Left renal pelvis (tissue), 4 donors: ENCODE measurements at places on chromosomes 7 and 10.

GRCh38 chr7:122552769-122553168, 146.1 kb downstream of the RNF133 start:
- DNase-seq = no peak

DNA sequence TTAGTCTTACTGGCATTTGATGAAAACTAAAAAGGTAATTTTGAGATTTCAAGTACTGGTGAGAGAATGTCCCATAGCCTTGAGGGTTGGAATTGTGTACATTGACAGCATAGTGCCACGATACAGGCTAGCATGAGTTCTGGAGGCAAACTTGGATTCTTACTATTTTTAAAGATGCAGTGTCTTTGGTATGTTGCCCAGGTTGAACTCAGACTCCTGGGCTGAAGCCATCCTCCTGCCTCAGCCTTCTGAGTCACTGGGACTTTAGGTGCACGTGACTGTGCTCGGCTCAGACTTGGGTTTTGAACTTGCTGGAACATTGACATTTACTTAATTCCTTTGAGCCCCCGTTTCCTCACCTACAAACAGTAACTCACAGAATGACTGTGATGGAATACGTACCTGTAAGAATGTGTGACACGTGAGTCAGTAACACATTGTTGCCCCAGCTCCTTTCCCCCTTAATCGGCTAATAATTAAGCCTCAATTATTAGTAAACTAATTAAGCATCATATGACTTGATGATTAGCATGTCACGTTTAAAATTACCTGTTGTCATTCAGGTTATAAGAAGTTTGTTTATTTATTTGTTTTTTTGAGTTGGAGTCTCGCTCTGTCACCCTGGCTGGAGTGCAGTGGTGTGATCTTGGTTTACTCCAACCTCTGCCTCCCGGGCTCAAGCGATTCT, 10.6 kb downstream of the DNAJB6 start:
- no peak for DNase-seq

GRCh38 chr7:3984456-3984855, 683.4 kb downstream of the SDK1 start:
- DNase-seq = no peak

DNA sequence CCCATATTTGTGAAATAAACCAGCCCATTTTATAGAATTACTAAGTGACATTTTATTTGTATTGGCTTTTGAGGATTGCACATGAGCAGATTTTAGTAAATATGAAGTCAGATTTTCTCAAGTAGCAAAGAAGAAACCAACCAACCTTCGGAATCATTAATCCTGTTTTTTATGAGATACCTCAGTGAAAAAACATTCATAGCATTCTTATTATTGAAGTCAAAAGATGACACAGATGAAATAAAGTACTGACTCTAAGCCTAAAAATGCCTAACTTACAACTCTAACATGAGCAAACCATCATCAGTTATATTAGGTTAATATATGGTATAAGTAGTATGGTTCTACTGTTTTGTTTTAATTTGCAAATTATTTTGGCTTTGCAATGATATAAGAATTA, 59.9 kb upstream of the AGBL3 start:
- DNase-seq = no peak

GRCh38 chr7:23662124-23662983, 17.6 kb upstream of the FAM221A start:
- no peak for DNase-seq

DNA sequence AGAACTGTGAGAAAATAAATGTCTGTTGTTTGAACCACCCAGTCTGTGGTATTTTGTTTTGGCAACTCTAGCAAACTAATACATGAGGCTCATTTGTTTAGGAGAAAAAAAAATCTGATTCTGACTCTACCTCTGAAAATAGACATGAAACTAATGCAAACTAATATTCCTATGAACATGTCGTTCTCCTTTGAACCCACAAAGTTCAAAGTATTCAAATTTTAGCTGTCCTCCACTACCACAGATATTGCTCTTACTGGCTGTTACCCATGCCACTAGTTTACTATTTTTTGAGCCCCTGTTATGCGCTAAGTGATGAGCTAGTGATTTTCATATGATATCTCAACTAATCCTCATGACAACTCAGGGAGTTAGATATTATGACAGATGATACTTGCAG, 58.8 kb upstream of the ZNF804B start:
- DNase-seq = no peak

GRCh38 chr7:11668727-11669126, 163.3 kb downstream of the THSD7A start:
- no peak for DNase-seq

DNA sequence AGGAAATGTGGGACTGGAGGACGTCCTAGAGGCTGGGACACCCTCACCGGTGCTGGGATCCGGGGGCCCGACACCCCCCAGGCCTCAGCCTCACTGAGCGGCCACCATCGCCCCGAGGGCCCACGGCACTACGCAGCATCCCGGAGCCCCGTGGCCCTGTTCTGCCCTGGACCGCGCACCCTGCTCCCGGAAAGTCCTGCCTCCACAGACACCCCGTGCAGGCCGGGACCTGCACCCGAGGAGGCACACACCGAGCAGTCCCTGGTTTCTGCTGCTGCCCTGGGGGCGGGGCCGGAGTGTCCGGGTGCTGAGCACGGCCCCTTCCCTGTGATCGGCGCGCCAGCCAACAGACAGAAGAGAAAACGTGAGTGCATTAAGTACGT, 18.1 kb upstream of the KNDC1 start:
- DNase-seq = no peak

DNA sequence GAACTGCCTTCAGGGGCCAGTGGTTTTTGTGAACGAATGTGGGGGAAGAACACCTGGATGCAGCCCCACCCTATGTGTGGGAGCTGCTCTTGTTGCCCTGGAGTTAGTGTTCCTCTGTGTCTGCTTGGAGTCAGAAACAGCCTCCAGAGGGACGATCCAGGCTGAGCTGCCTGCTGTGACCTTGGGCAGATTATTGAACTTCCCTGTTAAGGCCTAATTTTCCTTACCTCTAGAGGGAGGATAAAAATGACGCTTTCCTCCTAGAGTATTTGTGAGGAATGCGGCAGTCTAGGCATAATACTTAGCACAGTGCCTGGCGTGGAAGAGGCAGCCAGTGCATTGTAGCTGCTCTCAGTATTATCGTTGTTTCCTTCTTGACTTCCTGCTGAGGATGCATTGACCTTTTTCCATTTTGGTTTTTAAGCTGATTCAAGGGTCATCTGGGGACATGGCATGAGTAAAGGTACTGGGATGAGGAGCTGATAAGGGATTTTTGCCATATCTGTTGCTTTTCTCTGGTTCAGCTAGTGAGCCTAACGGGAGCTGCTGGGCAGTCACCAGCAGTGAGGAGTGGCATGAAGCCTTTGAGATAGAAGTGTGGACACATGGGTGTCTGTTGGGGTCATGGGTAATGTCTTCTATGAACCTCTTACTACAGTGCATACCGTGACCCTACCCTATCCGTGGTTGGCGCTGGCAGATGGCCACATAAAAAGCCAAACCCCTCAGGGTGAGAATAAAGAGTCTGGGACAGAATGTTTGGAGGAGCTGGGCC, 6.4 kb downstream of the ZFYVE27 start:
- DNase-seq = no peak

DNA sequence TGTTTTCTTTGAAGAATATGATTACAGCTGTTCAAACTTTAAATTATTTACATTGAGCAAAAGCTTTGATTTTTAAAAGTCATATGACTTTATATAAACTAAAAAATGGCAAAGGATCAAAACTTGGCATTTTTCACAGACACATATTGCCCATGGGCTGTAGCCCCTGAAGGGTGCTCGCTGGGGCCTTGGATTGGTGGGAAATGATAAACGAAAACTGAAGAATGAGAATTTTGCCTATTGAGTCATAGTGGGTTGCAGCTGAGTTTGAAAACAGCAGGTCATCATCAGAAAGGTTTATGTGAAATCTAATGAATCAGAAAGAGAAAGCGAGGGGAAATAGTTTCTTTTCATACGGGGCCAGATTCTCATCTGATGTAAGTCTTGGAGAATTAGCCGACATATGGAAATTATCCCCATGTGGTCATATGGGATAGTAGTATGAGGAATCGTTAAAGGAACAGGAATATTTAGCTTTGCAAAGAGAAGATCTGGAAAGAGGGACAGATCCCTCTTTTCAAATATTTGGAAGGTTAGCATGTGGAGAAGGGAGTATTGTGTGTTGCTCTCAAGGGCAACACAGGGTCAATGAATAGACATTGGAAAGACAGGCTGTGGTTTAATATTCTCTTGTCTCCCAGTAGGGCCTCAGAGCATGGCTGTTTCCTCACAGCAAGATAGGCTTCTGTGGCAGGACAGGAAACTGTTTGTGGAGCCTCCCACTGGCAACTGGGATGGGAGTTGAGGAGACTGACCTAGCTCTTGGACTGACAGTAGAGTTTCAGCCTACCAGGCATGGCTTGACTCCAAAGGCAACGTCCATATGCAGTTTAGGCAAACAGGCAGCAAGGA, 119.0 kb downstream of the FZD1 start:
- peak; percentile 21 for DNase-seq

DNA sequence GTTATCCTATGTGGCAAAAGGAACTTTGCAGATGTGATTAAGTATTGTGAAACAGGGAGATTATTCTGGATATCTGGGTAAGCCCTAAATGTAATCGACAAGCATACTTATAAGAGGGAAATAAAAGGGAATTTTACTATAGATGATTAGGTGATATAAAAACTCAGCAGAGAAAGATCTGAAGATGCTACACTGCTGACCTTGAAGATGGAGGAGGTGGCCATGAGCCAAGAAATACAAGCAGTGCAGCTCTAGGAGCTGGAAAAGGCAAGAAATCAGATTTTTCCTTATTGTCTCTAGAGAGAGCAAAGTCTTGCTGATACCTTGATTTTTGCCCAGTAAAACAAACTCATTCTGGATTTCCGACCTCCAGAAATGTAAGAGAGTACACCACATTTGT, 67.7 kb downstream of the BRAF start:
- DNase-seq = no peak

- no peak for DNase-seq
Observed at GRCh38 chr7:123283373-123283772, 83.6 kb upstream of the SLC13A1 start.

DNA sequence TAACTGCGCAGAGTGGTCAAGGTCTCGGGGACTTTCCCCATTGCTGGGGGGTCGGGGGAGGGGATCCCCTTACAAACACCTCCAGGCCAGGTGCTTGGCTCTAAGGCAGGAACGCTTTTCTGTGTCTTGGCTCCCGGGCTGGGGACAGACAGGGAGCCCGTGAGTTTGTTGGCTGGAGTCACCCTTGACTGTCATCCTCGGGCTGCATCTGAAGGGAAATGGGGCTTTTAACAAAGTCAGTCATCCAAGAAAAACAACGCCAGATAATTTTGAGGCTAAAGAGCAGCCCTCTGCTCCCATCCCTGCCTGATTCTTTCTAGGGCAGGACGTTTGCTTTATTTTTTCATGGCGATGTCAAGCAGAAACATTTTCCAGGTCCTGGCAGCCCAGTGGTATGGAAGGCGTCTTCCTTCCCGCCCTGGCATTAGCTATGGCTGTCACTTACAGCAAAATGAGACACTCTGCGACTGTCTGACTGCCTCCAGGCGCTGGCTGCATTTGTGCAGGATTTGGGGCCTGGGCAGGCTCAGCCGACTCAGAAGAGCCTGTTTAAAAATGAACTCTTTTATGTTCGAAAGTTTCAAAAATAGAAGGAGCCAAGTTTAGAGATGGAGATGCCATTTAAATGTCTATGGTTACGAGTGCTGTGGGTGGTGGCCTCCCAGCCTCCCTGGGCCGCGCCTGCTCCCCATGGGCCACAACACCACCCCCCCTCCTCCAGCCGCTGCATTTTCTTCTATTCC, 54.7 kb upstream of the TNS3 start:
- DNase-seq = no peak

- no peak for DNase-seq
Observed at GRCh38 chr7:106279425-106280197, 5.2 kb downstream of the NAMPT start.

GRCh38 chr7:46315891-46316290, 394.8 kb upstream of the IGFBP3 start:
- DNase-seq = no peak

GRCh38 chr10:64976150-64976549, 1454.9 kb downstream of the REEP3 start:
- no peak for DNase-seq

GRCh38 chr10:49165821-49166483, 22.2 kb downstream of the TMEM273 start:
- DNase-seq = no peak

DNA sequence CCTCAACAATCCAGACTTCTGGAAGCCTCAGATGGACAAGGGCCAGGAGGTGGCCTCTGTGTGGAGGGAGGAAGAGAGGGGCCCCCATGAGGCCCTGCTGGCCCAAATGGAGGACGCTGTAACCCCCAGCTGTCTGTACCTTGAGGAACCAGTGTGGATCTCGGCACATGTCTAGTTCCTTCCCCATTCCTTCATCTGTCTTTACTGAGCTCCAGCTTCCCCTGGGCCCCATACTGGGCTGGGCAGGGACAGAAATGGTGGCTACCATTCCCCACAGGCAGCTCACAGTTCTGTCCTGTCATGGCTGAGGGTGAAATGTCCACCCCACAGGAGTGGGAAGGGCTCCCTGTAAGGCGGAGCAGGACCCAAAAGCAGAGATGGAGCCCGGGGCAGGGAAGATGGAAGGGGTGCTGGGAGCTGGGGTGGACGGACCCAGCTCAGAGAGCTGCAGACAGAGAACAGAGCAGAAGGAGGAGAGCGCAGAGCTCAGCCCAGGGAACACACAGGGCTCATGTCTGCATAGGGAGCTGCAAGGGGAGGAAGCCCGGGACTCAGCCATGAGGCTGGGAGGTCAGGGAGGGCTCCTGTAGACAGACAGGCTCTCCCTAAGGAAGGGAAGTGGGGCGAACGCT, 22.8 kb downstream of the ANTXRL start:
- DNase-seq = no peak

GRCh38 chr10:126481181-126481580, 92.9 kb upstream of the ADAM12 start:
- no peak for DNase-seq

DNA sequence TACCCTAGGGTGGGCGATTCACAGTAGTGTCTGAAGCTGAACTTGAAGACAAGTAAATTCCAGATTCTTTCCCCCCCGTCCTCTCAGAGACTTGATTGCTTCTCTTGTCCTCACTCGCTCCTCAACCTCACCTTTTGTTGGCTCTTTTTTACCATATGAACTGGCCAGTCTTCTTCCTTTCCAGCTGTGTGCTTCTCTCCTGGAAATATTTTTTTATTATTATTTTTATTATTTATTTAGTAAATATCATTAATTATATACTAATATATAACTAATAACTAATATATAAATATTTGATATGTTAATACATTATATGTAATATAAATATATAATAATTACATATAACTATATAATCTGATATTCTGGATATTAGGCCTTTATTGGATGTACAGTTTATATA, 484.3 kb downstream of the GALNT17 start:
- DNase-seq = no peak

- no peak for DNase-seq
Observed at GRCh38 chr10:14389981-14390590, 59.4 kb upstream of the FRMD4A start.

- DNase-seq = no peak
Observed at GRCh38 chr10:70578371-70578947, 24.1 kb downstream of the PRF1 start.
